ENCODE measurements at places on chromosomes 1 and 21.

DNA sequence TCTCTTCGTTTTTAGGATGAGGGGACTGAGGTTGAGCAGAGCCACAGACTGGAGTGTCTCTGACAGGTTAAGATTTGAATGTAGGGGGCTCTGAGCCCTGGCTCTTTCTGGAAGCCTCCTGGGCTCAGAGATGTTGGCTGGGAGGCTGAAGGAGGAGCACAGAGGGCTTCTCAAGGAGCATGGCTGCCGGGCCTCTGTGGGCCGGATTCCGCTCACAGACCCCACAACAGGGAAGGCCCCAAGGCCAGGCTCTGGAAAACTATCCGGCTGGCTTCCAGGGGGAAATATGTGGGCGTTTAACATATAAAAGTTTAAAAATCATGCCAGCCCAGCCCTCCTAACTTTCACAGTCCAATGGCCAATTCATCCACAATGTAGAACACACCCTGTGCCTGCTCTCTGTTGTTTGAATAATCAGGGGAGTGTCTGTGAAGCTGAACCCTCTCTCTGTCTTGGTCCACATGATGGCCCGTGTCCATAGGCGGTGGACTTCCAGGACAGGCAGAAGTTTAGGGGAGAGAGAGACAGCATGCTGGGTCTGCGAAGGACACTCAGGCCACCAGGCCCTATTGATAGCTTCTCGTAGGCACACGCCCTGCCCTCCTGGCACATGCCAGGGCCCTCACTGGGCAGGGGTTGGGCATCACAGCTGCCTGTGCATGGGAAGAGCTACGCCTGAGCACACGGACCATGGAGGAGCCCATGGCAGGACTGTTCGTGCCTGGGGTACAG lies 10.8 kb downstream of the OBSCN start:
- DNase-seq: no peak

GRCh38 chr1:93448292-93448982 lies 519 bp downstream of the FNBP1L start:
- DNase-seq: no peak

- no peak for DNase-seq
These were observed 7.0 kb downstream of the BCAN start for GRCh38 chr1:156648951-156649350.

DNA sequence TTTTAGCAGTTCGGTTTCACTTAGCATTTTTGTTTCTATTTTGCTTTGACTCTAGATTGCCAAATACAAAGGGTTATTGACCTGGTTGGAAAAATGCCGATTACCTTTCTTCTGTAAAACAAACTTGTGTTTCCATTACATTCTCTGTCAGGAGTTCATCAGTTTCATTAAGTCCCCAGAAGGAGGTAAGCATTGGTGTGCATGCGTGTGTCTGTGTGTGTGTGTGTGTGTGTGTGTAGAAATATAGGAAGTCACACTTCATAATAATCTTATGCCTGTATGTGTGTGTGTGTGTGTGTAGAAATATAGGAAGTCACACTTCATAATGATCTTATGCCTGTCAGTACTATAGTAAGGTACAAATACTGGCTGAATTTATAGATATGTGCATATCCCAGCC lies 10.0 kb downstream of the RGSL1 start:
- DNase-seq: no peak

GRCh38 chr21:31450980-31451379 lies 106.9 kb upstream of the TIAM1 start:
- no peak for DNase-seq

- DNase-seq: peak; percentile 34
These were observed 553 bp downstream of the TTF2 start for GRCh38 chr1:117060441-117061317.

GRCh38 chr1:1564268-1564667 lies 10.4 kb downstream of the SSU72 start:
- DNase-seq: no peak

DNA sequence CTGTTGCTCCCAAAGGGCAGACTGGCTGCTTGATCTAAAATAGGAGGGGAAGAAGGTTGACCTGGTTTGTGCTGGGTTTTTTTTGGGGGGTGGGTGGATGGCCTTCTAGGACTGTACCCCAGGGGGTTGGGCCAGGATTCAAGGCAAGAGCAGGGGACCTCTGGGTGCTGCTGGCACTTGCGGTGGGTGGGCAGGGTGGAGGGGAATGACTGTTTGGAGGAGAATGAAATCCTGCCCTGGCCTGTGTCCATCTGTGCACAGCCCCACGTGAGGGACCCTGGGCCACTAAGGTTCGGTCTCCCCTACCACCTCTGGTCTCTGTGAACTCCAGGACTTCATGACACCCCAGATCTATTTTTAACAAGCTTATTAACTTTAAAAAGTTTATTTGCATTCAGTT lies 414.2 kb downstream of the PTPRU start:
- DNase-seq: no peak

DNA sequence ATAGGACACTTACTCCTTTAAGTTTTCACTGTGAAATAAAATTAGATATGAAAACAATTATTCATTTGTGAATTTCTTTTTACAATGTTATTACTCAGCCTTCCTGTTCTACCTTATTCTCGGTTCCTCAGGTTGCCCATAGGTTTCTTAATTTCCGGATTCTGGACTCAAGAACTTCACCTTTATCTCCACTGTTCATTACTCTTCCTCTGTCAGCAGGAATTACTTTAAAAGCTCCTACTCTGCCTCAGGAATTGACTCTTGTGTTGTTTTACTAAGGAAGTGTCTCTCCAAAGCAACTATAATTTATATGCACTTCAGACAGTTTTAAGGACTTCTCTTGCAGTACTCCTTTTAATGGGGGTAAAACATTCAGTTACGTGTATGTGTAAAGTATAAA lies 123.8 kb downstream of the OSBPL9 start:
- no peak for DNase-seq

- peak; percentile 18 for DNase-seq
These were observed 38.6 kb downstream of the DIRAS3 start for GRCh38 chr1:68011657-68012375.

- DNase-seq: no peak
These were observed 192.4 kb upstream of the PTGFR start for GRCh38 chr1:78298349-78298748.

DNA sequence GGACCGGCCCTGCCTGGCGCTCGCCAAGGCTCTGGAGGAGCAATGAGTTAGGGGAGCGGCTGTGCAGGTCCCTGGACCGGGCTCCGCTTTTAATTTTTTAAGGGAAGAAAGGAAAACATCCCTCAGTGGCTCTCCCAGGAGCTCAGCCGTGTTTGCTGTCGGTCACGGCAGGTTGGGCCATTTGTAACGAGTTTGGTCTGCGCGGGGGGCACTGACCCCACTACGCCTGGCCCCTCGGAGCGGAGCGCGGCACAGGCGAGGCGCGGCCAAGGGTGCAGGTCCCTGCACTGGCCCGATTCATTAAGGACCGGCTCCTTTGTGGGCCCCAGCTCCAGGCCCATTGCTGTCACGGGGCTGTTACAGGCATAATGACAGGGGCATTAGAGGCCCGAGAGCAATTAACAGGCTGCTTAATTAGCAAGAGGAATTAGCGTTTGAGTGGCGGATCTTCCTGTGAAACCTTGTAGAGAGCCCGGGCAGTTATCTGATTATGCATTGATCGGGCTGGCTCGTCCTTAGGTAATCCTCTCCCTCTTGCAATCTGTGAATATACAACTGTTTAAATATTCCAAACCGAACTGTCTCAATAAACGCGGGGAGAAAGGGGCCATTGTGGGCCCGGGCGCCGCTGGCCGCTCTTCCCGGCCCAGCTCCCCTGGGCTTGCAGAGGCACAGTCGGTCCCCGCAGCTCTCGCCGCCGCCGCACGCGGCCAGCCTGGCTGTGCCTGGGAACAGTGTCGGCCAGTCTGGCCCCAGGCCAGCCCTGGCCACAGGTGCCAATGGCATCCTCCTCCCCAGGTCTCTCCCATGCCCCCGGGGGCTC lies 56.8 kb downstream of the PRDM16 start:
- no peak for DNase-seq

- no peak for DNase-seq
These were observed 4.4 kb downstream of the HPCA start for GRCh38 chr1:32890516-32891240.

- DNase-seq: no peak
These were observed 311 bp downstream of the SPEN start for GRCh38 chr1:15847893-15848142.

GRCh38 chr1:157247005-157247763 lies 109.0 kb upstream of the ETV3 start:
- DNase-seq: peak; percentile 4

DNA sequence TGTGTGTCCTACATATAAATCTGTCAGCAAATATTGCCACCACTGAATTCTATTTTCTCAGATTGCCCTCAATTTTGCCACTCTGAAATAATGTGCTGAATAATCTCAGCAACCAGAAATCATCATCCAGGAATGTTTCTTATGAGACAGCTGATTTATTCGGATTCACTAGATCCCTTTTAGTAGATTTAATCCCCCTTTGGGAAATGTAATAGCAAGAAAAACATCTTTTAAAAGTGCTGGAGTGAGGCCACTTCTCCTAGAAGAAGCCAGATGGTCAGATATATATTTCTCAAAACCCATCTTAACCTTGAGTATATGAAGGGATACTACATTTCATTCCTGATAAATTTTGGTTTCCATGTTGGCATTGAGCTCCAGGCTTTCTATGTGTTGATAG lies 327.7 kb downstream of the SMYD3 start:
- DNase-seq: no peak

DNA sequence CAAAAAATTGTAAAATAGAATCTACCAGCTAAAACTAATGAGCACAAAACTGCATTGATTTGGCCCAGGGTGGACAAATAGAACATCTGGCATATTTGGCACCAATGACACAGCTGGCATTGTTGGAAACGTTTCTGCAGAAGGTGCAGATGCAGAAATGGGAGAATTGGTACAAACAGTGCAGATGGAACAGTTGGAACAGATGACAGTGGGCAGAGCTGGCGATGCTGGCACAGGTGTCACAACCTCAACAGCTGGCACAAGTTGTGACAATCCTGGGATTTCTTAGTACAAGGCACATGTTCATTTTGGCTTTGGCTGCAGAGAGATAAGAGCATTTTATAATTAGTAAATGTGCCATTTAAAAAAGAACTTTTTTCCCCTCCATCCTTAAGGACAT lies 91.1 kb upstream of the ZBTB18 start:
- no peak for DNase-seq

- no peak for DNase-seq
These were observed 118.7 kb downstream of the RGS2 start for GRCh38 chr1:192927496-192927895.

DNA sequence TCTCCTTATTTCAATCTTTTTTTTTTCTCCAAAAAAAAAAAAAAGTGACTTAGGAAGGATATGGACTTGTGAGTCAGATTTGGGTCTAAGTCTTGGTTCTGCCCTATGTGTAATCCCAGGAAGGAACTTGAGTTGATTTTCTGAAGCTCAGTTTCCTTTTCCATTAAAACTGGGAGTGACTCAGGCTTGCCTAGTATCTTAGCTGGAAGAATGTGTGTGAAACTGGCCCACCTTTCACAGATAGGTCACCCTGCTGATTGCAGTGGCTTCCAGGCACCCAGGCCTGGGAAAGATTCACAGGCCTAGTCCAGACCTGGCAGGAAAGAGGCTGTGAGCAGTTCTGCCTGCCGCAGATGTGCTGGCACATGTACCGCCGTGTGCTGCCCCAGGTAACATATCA lies 218.3 kb upstream of the HOOK1 start:
- peak; percentile 95 for DNase-seq

- peak; percentile 98 for DNase-seq
These were observed 143.9 kb downstream of the KAZN start for GRCh38 chr1:14742181-14742980.

- DNase-seq: no peak
These were observed 72.3 kb downstream of the WLS start for GRCh38 chr1:68160021-68160420.

- DNase-seq: peak; percentile 57
These were observed 235.4 kb downstream of the TPR start for GRCh38 chr1:186139701-186140100.

- DNase-seq: no peak
These were observed 53.1 kb upstream of the GPR25 start for GRCh38 chr1:200819726-200820125.

GRCh38 chr21:24829397-24829796 lies 777.9 kb downstream of the MRPL39 start:
- DNase-seq: no peak
